Cerebellum (tissue), 4 donors: ENCODE measurements at places on chromosomes 5 and 9. TPM values are rescaled to one million over a fixed set of nuclear protein-coding genes. Genes with fewer than 3 reads are reported as not detected.

Gene SPATA31E1
- not detected for total RNA-seq

Gene ZNF300
- total RNA-seq = 57.1 TPM

Gene CAVIN4
- 11.3 TPM for total RNA-seq

Gene TAF11L5
- not detected for total RNA-seq

Gene SPATA31D4
- total RNA-seq = not detected

Gene CD274
- 0.54 TPM for total RNA-seq

Gene KCNN2
- total RNA-seq = 56.4 TPM

Gene EIF4E1B
- 0.27 TPM for total RNA-seq

Gene TEX53
- not detected for total RNA-seq

Gene PTTG1
- total RNA-seq = 32.8 TPM

Gene NRARP
- total RNA-seq = 4.4 TPM

Gene EGR1
- 1.9 TPM for total RNA-seq

Gene DRD1
- 1.3 TPM for total RNA-seq

Gene ALDH7A1
- 60.0 TPM for total RNA-seq

Gene CBY3
- 0.64 TPM for total RNA-seq

Gene HMGXB3
- total RNA-seq = 32.7 TPM

Gene ACOT12
- 2.4 TPM for total RNA-seq

Gene PGM5
- total RNA-seq = 16.2 TPM

Gene MAPKAP1
- 43.3 TPM for total RNA-seq

Gene LRRTM2
- 39.1 TPM for total RNA-seq
